ENCODE measurements at places on chromosomes 7 and 10. TPM values are rescaled to one million over a fixed set of nuclear protein-coding genes. Genes with fewer than 3 reads are reported as not detected.

- DNase-seq = no peak
Observed at GRCh38 chr10:133365461-133366129, 7.6 kb downstream of the ECHS1 start.

Gene SKIDA1
- 5.1 TPM for polyA plus RNA-seq

- no peak for DNase-seq
Observed at GRCh38 chr10:18043148-18044006, 91.7 kb downstream of the SLC39A12 start.

- no peak for DNase-seq
Observed at GRCh38 chr7:105212212-105212611, 176.5 kb downstream of the SRPK2 start.

DNA sequence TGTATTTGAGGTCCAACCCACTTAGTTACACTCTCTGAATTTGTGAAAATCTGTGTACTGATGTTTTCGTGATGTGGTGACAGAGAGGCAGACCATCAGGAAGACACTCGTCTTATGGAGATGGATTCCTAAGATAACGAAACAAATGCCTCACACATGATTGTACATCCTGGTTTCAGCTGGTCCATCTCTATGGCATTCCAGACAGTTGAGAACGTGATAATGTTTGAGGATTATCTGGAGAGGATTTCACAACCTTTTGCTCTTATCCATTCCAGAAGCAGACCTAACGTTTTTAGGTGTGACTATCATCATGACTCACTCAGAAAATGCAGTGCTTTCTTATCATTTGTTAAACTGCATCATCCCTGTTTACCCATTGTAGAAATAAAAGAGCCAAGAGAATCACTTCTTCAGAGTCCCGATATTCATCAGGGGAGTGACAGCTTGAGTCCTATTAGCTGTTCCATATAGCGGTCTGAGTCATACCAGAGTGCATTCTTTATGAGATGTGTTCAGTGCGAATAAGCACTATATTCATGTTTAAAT is 74.5 kb downstream of the BMPER start:
- DNase-seq = peak; percentile 18

DNA sequence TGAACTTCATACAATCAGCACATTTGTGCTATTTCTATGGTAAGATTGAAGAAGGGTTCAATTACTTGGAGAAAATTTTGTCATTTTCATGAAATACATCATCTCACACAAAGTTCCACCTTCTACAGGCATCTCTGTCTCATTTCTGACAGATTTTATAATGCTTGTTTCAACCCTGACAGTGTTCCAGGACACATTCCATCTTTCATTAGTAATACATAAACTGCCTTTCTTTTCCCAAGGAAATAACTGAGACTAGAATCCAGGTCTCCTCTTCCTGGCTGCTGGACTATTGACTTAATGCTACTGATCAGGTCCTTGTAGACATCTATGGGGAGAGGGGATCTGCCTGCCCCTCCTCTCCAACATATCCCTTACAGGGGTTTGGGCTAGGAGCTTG is 70.1 kb upstream of the PLPP4 start:
- no peak for DNase-seq

All from left lung (tissue), 14 donors.